ENCODE measurements at places on chromosomes 2 and 18.

GRCh38 chr2:88831792-88832248, 140.3 kb downstream of the RPIA start:
- H3K27ac ChIP-seq: peak overlapping the region; percentile 100
- H3K4me1 ChIP-seq: peaks cover 91% of the 10 kb centered on the region
- no peaks in the 10 kb centered on the region for H3K27me3 ChIP-seq
- H3K36me3 ChIP-seq: no peaks in the 10 kb centered on the region

- H3K4me1 ChIP-seq: no peaks in the 10 kb centered on the region
- no peaks in the 10 kb centered on the region for H3K36me3 ChIP-seq
- H3K27ac ChIP-seq: no peak overlapping the region
- no peak overlapping the region for H3K4me3 ChIP-seq
Measured at GRCh38 chr2:80459028-80459427, 154.5 kb upstream of the LRRTM1 start.

- no peak overlapping the region for H3K4me3 ChIP-seq
- no peaks in the 10 kb centered on the region for H3K36me3 ChIP-seq
- DNase-seq: no peak
- H3K27me3 ChIP-seq: no peaks in the 10 kb centered on the region
- H3K27ac ChIP-seq: no peak overlapping the region
Measured at GRCh38 chr18:51361130-51361860, 163.8 kb upstream of the MEX3C start.

DNA sequence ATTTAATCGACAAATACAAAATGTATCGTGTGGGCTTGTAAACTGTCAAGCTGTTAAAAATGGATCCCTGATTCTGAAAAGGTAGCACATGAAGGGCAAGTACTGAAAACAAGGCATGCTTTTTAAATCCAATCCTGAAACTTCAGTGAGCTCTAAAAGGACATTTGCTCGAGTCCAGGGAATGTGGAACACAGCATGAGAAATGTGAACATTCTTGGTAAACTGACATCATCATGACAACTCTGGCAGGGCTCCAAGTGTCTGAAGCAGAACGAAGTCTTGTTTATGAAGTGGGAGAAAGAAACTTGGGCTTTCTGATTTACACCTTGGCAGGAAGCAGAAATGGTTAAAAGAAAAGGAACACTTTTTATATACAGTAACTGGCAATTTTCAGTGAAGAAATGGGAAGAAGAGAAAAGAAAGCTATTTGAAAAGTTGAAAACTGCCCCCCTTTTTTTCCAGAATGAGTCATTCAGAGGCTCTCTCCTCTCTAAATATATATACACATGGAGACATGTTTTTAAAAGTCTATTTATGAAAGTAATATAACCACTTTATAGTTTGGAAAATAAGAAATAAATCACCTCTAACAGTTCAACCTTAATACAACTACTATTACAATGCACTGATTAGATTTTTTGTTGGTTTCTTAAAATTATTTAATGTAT, 120.8 kb downstream of the GAREM1 start:
- DNase-seq: no peak
- H3K4me3 ChIP-seq: no peak overlapping the region
- H3K36me3 ChIP-seq: no peaks in the 10 kb centered on the region
- peaks cover 4% of the 10 kb centered on the region for H3K4me1 ChIP-seq
- H3K27ac ChIP-seq: no peak overlapping the region
- no peaks in the 10 kb centered on the region for H3K27me3 ChIP-seq

GRCh38 chr2:36731941-36732672, 35.6 kb downstream of the VIT start:
- DNase-seq: no peak
- no peak overlapping the region for H3K27ac ChIP-seq
- no peaks in the 10 kb centered on the region for H3K36me3 ChIP-seq
- H3K4me1 ChIP-seq: no peaks in the 10 kb centered on the region
- no peaks in the 10 kb centered on the region for H3K27me3 ChIP-seq

Data from Karpas-422 (cell line).